ENCODE measurements at places on chromosomes 7 and 10.

DNA sequence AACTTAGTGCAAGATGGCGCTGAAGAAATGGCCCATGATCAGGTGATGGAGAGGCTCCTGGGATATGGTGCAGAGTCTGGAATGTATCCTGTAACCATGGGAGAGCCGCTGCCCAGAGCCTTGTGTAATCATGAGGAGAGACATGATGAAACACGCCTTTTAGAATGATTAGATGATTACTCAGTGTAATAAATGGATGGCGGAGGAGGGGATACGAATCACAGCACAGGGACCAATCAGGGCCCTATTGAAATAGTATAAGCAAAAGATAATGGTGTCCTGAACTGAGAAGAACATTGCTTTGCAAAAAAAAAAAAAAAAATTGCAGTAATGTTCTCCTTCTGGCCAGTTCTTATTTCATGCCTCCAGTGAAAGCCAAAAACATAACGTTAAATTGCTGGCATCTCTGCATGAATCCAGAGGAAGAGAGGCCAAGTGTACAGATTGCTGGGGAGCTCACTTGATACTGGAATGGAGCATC lies 668.5 kb upstream of the AUTS2 start:
- no peak for DNase-seq

GRCh38 chr7:29556405-29557195 lies 7.0 kb upstream of the PRR15 start:
- DNase-seq: no peak

- DNase-seq: no peak
These were observed 96.9 kb upstream of the SH2B2 start for GRCh38 chr7:102189756-102190155.

DNA sequence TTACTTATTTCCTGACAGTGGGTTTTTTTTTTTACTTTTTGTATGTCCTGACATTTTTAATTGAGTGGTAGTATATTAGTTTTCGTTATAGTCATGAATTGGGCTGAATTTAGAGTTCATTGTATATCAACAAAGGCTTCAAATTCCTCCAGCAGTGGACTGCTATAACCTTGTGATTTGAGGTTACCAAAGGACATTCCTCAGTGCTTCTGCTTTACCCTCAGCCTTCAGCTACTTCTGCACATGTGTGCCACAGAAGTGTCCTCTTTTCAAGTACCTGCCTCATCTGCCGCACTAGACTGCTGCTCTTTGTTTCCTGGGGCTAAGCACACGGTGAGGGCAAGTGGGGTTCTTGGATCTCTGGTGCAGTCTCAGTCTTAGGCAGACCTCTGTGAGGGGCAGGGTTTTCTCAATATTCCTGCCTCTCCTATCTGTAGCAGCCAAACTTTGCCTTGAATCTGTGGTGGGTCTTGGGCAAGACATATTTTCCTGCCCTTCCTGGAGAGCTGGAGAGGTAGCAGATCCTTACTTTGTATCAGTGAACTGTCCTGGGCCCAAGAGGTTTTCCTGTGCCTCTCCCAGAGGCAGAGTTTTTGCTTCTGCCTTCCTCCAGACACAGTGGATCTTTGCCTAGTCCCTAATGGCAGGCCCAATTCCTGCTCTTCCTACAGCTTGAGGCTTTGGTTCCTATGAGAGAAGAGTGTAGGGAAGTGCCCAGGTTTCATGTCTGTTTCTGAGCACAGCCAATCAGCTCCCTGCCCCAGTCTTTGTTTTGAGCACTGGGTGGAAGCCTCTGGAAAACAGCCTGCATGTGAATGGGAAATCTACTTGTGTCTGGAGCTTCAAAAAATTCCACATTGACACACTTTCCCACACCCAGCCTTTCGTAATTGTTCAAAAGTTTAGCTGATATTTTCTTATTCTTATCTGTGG lies 39.0 kb upstream of the STRIP2 start:
- no peak for DNase-seq

GRCh38 chr7:24980534-24981170 lies 674 bp upstream of the OSBPL3 start:
- DNase-seq: peak; percentile 66

DNA sequence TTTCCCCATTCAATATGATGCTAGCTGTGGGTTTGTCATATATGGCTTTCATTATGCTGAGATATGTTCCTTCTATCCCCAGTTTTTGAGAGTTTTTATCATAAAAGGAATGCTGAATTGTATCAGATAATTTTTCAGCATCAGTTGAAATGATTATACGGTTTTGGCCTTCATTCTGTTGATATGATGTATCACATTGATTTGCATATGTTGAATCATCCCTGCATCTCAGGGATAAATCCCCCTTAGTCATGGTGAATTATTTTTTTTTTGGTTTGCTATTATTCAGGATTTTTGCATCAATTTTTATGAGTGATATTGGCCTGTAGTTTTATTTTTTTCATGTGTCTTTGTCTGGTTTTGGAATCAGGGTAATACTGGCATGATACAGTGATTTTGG lies 1152.3 kb upstream of the C7orf33 start:
- no peak for DNase-seq

DNA sequence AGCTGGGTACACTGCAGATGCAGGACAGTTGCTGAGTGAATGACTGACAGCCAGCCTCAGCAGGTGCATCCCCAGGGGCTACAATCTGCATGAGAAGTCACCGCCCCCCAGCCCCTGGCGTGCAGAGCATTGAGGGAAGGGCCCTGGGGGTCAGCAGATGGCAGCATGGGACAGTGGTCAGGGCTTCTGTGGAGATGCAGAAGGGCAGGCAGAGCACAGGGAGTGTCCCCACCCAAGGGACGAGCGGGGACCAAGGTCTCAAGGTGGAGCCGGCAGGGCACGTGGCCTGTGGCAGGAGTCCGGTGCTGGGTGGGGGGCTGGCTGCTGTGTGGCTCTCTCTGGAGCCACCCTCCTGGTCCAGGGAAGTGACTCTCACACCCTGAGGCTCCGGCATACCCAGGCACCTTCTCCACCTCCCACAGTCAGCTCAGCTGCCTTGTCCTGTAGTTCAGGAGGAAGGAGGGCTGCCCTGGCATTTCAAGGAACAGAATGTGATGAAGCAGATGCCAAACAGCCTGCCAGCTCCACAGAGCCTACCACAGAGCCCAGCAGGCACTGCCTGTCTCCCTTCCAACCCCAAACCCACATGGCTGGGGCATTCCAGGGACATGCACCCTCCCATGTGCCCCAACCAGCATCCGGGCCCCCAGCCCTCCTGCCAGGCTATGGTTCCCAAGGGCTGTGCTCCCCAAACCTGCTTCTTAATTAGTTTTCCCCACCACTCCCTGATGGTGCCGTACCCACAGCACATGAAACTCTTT lies 114.5 kb downstream of the TMEM130 start:
- DNase-seq: no peak

- DNase-seq: no peak
These were observed 37.8 kb upstream of the RAPGEF5 start for GRCh38 chr7:22394739-22395138.

GRCh38 chr7:88218429-88218745 lies 1.5 kb downstream of the SRI start:
- DNase-seq: no peak

GRCh38 chr10:50310560-50311174 lies 59.4 kb upstream of the ASAH2 start:
- DNase-seq: peak; percentile 50

GRCh38 chr10:74419958-74420375 lies 268.9 kb downstream of the ADK start:
- DNase-seq: peak; percentile 39

GRCh38 chr10:31116226-31116625 lies 84.6 kb upstream of the ZNF438 start:
- DNase-seq: no peak

GRCh38 chr10:20836401-20836800 lies 60.7 kb downstream of the NEBL start:
- DNase-seq: no peak

DNA sequence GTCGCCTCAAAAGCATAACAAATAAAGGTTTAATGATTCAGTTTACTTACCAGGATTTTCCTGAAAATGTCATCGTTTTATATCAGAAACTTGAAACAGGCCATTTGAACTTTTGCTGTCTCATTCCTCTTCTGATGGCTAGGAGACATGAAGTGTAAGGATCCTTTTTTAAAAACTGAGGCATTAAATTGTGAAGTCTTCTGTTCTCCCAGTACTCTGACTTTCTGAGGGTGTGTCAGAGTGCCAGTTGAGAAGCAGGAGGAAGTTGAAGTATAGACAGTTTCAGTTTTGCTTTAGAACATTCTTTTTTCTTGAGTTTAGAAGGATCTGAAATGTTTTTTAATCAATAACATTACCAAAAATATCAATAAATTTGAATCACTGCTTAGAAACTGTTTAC lies at the start of gene SAMD9L:
TSS of gene SAMD9L (minus strand) at position 242 of the 400 bp plus-strand sequence. CDS start 12,414 bp downstream, outside the sequence.
- DNase-seq: no peak

DNA sequence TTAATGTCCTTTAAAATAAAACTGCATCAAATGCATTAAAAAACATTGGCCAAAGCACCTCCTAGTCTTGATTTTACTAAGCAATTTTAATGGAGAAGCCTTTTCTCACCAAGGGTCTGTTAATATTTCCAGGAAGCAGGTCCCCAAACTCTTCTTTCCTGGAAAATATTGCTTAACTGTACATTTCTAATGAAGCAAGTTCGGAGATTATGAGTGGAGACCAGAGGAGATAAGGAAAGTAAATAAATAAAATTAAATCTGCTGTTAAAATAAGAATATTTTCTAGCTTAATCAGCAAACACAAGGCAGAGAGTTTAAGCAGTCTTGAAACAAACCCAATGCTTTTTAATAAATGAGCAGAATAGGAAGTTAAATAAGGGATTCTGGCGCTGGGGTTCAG lies 322.4 kb downstream of the PTEN start:
- no peak for DNase-seq

DNA sequence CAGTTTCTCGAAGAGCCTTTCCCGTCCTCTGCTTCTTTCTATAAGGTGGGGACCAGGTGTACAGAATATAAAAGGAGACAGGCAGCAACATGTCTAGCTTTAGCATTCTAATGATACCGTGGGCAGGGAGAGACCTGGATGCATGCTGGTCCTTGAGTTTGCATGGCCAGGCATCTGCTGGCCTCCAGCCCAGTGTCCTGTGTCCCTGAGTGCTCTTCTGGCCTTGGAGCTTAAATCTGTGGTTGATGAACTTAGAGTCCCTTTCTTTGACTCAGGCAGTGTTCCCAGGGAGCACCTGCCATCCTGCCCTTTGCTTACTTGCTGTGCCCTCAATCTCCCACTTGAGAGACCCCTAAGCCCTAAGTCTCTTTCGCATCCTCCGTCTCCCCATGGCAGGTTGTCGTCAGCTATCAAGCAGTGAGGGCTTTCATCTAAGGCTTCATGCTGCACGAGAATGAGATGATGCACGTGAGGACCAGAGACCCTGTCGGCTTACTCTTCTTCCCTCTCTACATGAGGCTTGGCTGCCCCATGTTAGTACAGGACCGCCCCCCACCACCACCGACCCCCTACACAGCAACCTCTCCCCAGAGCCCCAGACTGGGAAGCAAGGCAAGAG lies 313.4 kb upstream of the C7orf33 start:
- DNase-seq: no peak

GRCh38 chr10:30007406-30007805 lies 52.0 kb downstream of the JCAD start:
- no peak for DNase-seq

DNA sequence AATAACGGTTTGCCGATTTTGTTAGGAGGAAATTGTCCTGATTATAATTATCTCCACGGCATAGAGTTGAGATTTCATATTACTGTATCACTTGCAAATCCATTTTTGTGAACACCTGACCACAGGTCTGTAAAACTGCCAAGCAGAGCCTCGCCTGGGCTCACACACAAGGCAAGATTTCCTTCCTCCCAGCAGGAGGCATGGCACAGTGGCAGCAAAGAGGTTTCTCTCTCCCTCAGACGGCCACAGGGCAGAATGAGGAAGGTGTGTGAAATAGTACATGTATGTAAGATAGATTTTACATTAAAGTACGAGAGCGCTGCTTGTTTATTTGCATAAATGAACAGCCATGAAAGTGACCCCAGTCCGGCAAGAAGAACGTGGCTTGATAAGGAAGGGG lies 130.1 kb downstream of the CELF2 start:
- peak; percentile 40 for DNase-seq

GRCh38 chr10:80265740-80266512 lies 23.5 kb downstream of the MAT1A start:
- DNase-seq: no peak

GRCh38 chr7:121558288-121558687 lies 162.2 kb upstream of the FAM3C start:
- DNase-seq: no peak

Measured in activated CD4-positive, alpha-beta T cell treated with anti-CD3 and anti-CD28 coated beads for 48 hours (primary cell).